Memory B cell (primary cell): ENCODE measurements at places on chromosomes 11 and 22.

DNA sequence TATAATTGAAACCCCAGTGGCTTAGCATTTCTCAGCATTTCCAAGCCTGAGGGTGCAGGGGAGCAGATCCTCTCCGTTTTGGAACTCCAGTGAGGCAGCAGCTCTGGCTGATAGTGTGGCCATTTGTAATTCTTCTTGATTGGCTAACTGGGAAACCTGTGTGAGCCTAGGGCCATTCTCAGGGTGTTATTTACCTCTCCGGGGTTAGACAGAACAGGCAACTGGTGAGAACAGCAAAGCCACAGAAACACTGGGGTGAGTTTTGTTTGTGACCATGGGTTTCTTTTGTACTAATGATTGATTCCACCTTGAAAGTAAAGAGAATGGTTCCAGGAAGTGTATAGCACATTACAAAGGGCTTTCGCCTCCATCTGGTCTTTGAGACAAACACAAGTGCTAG is 2.4 kb upstream of the OR4X2 start:
- no peak for DNase-seq

GRCh38 chr22:20044495-20045151 is 23.7 kb downstream of the TANGO2 start:
- DNase-seq, result no peak

DNA sequence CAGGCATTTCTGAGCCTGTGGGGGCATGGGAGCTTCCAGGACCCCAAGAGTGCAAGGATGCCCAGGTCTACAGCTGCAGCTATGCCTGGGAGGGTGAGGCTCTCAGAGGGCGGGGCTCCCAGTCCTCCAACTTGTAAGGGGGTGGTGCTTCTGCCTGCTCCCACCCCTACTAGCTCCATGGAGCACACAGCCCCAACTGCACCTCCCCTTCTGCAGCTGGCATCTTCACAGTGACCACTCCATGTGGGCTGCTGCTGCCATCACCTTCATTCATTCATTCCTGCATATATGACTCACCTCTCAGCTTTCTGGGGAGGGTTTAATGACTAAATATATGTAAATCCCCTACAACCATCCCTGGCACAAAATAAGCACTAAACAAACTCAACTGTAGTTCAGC is 43.8 kb downstream of the CHST1 start:
- DNase-seq, result no peak

- DNase-seq, result no peak
Observed at GRCh38 chr11:45285930-45286632, at the start of gene SYT13. Gene SYT13, minus strand, starts transcription at chr11:45286341. Its CDS starts 134 bp downstream, at chr11:45286207.

DNA sequence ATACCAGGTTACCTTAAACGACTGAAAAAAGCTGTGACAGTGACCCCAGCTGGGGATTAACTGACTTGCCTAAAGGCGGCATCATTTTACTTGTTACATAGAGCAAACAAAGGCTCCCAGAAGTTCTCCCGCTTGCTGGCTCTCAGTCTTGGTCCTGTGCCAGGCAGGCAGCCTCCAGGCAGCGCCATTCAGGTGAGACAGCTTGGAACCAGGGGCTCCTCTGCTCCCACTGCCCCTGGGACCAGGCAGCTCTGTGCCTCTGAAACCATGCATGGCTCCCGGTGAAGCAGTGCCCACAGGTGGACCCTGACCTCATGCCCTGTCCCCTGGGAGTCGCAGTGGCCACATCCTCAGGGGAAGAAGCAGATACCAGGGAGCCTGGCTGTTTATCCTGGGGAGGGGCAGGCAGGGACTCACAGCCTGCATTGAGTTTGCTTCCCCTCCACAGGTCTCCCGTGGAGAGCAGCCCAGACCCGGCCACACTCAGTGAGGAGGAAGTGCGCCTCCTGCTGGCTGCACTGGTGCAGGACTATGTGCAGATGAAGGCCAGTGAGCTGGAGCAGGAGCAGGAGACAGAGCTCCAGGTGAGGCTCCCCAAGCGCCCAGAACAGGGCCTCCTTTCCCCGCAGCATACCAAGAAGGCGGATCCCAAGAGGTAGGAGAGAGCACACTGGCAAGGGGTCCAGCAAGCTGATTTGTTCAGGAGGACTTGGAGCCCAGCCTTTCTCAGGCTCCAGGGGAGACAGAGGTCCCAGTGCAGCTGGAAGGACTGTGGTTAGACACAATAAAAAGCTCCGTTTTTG is 15.6 kb upstream of the CYP2R1 start:
- peak; percentile 85 for DNase-seq

DNA sequence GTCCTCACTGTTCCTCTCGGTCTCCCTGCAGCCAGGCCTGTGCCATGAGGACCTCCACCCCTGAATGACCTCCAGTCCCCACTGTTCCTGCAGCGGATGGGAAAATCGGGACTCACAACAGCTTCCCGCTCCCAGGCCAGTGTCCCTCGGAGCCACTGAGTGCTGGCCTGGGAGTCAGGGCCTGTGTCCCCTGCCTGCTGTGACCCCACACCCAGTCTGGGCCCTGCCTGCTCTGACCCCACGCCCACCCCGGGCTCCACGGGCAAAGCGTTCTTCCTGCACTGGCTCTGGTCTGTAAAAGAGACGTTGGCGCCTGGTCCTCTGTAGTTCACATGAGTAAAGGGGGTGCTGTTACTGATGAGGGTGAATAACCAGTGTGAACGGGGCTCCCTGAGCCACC is 73.0 kb upstream of the SHISAL1 start:
- no peak for DNase-seq

DNA sequence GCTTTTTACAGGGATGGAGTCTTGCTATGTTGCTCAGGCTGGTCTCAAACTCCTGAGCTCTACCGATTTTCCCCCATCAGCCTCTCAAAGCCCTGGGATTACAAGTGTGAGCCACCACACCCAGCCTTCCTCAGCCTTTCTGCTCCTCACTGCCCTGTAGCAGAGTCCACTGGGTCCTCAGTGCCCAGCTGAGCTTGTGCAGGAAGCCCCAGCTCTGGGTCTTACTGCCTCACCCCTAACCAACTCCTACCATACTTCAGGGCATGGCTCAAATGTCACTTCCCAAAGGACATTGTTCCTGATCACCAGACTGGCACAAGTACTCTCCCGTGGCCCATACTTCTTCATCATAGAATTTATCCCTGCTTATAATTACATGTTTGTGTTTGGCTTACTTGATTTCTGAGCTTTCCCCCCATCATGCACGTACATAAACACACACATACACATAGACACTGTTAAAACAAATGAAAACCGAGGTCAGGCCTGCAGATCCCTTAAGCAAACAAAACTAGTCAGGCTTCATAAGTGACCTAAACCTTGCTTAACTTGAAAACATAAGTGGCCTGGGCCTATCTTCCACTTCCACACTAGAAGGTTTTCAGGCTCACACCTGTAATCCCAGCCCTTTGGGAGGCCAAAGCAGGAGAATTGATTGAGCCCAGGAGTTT is 14.0 kb upstream of the SLC43A3 start:
- DNase-seq, result no peak

- DNase-seq, result no peak
Observed at GRCh38 chr11:119747868-119748660, 19.1 kb upstream of the NECTIN1 start.

GRCh38 chr11:67582011-67582410 is 1.6 kb upstream of the GSTP1 start:
- no peak for DNase-seq

GRCh38 chr11:62131170-62131464 is 7.3 kb downstream of the INCENP start:
- no peak for DNase-seq

GRCh38 chr11:47000033-47000432 is 63.5 kb downstream of the CSTPP1 start:
- no peak for DNase-seq

DNA sequence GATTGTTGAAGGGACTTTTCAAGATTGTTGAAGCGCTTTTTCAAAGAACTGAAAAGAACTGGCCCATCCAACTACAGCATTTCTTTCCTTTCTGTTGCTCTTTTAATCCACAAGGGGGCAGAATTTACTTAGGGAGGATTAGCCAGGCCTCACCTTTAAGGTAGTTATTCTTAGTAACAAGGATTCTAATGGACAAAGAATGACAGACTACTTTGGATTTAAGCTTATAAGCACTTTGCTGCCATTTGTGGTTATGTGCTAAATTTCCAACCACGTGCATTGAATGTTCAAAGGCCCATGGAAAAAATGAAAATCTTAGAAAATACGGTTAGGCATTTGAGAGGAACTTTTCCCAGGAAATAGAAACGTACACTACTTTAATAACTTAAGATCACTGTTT is 49.5 kb upstream of the HSPA8 start:
- no peak for DNase-seq

- DNase-seq, result no peak
Observed at GRCh38 chr11:111438846-111439520, 59.9 kb upstream of the POU2AF1 start.
